ENCODE measurements at places on chromosomes 5 and 9.

DNA sequence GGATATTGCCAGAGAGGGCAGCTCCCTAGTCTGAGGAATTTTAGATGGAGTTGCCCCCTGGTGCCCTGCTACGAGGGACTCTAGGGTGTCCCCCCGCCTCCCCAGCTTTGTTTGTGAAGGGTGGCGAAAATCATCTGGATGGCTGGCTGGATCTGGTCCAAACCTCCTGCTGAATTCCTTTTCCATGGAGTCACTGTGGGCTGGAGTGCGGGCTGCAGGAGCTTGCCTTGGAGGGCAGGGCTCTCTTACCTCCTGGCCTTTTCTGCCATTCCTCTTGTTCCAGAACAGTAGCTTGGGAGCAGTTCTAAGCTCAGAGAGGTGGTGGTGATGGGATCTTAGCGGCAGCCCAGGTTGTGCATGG, 2.1 kb downstream of the SYNPO start:
- no peak for DNase-seq

DNA sequence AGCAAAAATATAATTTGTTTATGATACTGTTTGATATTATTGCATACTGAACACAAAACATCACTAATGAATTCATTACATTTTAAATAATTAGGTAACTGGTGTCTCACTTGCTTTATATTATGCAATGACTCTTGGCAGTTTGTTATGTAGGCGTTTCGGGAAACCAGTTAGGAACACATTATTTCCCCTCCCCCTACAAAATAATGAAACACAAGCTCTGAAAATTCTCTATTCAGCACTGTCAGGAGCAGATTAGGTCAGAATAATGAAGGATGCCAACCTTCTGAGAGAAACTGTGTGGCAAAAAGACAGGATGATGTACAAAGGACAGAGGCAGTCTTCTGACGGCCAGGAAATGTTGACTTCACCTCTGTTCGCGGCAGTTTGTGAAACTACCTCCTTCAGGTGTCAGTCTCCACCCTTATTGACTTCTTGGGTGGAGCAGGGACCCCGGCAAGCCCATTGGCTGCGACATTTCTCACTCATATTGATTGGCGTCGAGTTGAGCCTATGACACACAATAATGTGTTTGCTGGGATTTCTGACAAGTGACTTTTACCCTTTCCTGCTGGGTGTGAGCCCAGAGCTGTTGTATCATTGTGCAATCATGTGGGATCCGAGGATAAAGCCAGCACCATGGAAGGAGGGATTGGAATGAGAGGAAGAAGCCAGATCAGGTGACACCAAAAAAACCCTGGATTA, 33.9 kb downstream of the SH3PXD2B start:
- DNase-seq: peak; percentile 82

DNA sequence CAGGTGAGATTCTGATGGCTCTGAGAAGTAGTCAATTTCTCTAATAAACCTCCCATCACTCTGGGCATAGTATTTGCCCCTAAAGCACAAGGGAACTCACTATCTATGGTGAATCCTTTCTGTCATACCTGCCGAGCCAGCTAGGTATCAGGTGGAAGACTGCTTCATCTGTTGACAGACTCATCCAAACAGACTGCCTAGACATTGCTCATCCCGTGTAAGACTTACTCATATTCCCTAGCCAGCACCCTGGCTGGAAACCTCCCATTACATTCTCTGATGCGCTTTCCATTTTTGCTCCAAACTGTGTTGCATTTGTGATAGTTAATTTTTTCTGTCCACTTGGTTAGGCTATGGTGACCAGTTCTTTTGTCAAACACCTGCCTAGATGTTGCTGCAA, 595.9 kb downstream of the DNAH5 start:
- DNase-seq: no peak

DNA sequence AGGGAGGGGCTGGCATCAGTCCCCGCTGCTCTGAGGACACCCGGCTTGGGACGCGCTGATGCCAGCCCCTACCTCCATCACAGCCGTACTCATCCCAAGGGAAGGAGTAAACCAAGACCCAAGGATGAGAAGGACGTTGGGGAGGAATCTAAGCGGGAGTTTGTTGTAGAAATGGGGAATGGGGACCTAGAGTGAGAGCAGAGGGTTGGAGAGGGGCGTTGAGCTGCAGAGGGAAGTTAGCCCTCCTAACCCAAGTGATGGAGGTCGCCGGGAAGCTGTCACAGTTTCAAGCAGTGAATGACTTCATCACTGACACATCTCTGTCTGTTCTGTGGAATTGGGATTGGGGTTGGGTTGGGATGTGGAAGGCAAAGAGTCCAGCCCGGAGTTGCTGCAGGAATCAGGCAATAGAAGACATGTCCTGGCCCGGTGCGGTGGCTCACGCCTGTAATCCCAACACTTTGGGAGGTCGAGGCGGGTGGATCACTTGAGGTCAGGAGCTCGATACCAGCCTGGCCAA, 759 bp upstream of the SUSD1 start:
- DNase-seq: no peak

DNA sequence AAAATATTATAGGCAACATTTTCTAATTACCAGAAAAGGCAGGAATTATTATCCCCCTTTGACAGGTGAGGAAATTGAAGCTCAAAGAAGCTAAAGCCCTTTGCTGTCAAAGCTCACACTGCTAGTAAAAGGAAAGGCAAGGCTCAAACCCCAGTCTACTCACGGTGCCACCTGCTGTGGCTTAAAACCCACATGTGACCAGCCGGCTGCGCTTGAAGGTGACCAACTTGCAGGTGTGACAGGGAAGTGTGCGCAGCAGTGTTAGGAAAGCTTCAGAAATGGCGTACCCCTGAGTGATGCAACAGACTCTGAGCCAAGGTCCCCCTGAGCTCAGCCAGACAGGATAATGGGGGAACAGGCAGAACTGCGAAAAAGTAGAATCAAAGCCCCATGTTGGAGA, 45.2 kb downstream of the PAX5 start:
- no peak for DNase-seq

GRCh38 chr9:77375956-77376532, 198.7 kb downstream of the VPS13A start:
- no peak for DNase-seq

DNA sequence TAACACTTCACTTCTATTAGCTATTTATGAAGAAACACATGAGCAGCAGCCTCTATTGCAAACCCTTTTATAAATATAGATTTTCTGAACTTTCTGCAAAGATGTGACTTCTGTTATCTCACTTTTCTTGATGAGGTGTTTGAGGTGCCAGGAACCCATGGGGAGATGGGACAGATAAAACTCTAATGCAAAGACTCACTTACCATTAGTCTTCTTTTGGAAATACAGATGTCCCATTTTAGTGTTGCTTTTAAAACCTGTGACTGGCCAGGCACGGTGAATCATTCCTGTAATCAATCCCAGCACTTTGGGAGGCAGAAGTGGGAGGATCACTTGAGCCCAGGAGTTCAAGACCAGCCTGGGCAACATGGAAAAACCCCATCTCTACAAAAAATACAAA, 171.3 kb upstream of the GAS1 start:
- no peak for DNase-seq

GRCh38 chr5:2658447-2658846, 93.0 kb downstream of the IRX2 start:
- DNase-seq: no peak

DNA sequence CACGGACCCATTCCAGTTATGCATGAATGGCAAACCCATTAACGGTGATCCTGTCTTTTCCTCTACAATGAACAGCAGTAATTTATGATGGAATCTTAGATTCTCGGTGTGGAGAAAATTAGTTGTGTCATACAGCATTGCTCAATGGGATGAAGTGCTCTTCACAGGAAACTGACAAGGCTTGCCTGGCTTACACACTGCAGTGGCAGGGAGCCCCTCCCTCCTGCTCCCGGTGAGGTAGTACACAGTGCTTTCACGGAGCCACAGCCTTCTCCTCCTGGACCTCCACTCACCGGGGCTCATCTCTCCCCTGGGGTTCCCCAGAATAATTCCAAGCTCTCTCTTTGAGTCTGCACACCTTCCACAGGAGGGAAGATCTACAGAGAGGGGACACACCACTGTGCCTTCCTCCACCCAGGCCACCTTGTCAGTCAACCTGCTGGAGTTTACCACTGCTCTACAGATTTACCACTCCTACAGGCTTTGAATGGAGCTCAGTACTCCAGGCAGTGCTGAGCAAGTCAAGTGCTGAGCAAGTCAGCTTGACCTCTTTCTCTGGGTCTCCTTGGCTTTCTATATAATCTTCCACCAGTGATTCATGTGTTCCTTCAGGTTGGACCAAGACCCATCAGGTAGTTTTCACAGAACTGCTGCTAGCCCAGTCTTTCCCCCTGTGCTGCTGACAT, 59.1 kb upstream of the TBC1D2 start:
- no peak for DNase-seq

DNA sequence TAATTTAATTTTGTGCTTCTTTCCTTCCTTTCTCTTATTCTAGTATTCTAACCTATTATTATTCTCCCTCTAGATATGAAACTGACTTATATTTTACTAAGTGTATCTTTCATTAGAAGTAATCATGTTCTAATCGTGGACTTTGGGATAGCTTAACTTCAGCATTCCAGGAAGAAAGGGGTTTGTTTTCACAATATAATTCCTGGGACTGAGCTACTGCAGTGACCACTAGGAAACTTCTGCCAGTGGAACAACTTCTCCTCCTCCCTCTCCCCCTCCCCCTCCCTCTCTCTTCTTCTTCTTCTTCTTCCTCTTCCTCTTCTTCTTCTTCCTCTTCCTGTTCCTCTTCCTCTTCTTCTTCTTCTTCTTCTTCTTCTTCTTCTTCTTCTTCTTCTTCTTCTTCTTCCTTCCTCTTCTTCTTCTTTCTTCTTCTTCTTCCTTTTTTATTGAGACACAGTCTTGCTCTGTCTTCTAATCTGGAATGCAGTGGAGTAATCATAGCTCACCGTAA, 127.9 kb downstream of the NNT start:
- DNase-seq: no peak

GRCh38 chr9:133104718-133105460, 16.2 kb downstream of the RALGDS start:
- no peak for DNase-seq

GRCh38 chr5:160792732-160793529, 59.1 kb downstream of the ATP10B start:
- DNase-seq: no peak

GRCh38 chr9:80707120-80707519, 982.2 kb downstream of the TLE1 start:
- DNase-seq: no peak

DNA sequence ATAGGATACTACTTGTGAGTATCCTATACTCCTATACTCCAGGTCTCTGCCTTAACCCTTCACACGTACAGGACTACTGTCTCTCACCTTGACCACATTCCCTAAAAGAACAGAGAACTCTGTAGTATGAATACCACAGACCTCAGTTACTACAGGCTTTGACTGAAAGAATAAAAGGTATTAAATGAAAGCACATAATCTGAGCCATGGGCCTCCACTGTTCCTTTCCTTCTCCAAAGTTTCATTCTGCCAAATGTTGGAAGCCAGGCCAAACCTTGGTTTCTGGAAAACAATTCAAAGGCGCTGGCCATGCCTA, 191.5 kb downstream of the TSSK1B start:
- DNase-seq: no peak

DNA sequence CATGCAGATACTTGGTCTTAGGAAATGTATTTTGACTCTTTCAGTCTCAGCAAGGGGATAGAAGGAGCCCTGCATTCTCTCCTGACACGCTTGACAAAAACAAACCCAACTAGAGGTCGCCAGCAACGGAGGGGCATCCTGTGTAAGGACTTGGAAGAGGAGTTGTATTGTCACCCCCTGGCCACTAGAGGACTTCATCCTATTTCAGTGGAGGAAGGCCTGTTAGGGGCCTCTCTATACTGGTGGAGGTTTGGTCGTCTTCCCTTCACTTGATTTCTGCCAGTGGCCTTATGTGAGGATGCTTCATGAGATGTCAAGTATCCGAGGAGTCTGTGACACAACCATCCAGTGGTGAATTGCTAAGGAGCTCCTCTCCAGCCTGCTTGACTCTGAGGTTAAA, 122.8 kb upstream of the STC2 start:
- no peak for DNase-seq

GRCh38 chr5:169474226-169474625, 109.3 kb upstream of the SPDL1 start:
- DNase-seq: no peak

DNA sequence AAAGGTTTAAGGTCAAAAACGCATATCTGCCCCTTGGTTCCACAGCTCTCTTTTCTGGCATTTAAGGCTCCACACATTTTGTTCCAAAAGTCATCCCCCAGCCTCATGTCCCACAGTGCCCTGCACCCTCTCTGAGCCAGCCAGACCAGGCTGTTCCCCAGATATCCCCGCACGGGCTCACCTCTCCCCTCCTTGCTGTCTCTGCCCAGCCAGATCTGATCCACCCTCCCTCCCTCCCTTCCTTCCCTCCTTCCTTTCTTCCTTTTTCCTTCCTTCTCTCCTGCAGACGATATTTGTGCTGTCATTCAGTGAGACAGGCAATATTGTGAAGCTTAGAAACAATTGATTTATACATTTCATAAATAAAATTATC, 37.0 kb downstream of the DUSP1 start:
- DNase-seq: no peak

- DNase-seq: peak; percentile 72
Observed at GRCh38 chr5:132064738-132065331, 4.4 kb downstream of the IL3 start.

DNA sequence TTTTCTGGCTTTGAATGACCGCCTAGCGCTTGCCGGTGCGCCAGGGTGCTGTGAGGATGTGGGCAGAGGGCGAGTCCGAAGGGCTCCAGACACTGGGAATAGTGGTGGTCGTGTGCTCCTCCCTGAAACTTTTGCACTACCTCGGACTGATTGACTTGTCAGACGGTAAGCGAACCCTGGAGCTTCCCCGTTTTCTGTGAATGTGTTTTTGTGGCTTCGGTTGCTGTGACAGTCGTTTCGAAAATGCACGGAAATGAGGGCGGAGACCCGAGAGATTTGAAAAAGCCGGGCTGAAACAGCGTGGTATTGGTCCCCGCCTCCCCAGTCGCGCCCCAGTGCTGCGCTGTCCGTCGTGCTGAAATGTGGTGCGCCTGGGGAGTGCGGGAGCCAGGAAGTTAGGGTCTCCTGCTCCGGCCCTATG, 102.5 kb upstream of the GABRP start:
- no peak for DNase-seq

GRCh38 chr5:102823441-102823874, 68.4 kb downstream of the PAM start:
- DNase-seq: no peak

DNA sequence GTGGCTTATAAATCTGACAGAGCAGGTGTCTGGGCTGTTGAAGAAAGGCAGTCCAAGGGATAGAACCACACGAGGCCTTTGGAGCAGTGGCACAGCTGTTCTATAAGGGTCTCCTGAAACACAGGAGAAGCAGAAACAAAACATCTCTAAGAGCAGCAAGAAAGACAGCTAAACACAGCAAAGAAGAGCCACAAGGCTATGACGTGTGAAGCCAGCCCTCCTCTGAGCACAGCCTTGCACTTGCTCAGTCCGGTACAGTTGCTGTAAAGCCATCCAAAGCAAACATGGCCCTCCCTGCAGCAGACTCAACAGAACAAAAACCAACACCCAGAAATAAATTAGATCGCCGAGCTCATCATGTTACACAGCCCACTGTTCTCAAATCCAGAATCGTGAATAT, 2.6 kb upstream of the GZMK start:
- no peak for DNase-seq

All from cerebellum (tissue), 4 donors.